Activated CD4-positive, alpha-beta memory T cell treated with anti-CD3 and anti-CD28 coated beads for 36 hours (primary cell): ENCODE measurements at places on chromosomes 5 and 9.

- DNase-seq, result no peak
Measured at GRCh38 chr5:161498531-161498930, 48.0 kb downstream of the GABRB2 start.

GRCh38 chr5:112413611-112414010 lies 5.5 kb downstream of the EPB41L4A start:
- DNase-seq, result no peak

GRCh38 chr9:33139421-33140228 lies 27.5 kb downstream of the B4GALT1 start:
- no peak for DNase-seq

DNA sequence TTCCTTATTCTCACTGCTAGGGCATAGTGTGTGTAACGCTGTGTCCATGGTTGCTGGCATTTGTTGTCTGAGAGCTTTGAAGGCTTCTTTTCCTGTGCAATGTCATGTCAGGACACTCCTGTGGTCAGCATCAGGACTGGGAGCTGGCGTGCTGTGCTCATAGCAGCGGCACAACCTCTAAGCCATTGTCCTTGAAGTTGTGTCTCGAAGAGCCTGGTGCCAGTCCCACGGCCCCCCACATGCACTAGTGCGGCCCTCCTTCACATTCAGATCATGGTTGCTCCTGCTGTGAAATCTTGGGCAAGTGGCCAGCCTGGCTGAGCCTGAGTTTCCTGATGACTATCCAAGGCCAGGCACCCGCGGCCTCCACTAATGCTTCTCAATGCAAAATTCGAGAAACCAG lies 32.4 kb downstream of the PDZD2 start:
- no peak for DNase-seq

DNA sequence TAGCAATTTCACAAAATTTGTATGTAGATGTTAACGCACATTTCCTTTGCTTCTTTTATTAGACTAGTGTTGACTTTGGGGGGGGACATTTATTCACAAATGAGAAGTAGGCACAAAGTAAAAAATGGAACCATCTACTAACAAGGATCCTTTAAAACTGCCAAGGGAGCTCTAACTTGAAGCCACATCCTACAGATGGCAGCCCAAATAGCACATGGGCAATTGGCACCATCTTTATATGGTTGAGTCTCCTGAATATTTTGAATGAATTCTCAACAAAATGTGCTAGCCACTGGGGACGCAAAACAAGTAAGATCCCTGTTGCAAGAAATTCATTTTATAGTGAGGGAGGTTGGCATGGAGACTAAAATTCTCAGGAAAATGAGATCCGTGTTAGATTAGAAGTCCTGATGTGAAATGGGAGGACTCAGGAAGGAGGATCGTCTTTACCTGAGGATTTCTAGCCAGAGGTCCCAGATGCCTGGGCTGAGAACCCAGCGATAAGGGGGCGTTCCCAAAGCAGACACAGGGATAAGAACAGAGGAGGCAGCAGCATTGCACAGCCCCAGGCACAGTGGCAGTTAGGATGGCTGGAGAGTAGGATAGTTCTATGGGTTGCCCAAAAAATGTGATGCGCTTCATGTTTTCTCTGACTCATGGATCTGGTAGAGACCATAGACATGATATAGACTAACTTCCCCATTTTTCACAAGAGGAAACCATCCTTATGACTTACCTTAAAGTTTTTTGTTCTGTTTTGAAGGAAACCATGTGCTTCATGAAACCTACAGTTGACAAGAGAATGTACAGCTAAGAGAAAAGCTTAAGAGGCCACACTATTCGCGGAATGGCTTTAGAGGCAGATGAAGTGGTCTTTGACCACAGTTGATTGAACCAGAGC lies 37.4 kb downstream of the C9orf152 start:
- DNase-seq, result no peak

DNA sequence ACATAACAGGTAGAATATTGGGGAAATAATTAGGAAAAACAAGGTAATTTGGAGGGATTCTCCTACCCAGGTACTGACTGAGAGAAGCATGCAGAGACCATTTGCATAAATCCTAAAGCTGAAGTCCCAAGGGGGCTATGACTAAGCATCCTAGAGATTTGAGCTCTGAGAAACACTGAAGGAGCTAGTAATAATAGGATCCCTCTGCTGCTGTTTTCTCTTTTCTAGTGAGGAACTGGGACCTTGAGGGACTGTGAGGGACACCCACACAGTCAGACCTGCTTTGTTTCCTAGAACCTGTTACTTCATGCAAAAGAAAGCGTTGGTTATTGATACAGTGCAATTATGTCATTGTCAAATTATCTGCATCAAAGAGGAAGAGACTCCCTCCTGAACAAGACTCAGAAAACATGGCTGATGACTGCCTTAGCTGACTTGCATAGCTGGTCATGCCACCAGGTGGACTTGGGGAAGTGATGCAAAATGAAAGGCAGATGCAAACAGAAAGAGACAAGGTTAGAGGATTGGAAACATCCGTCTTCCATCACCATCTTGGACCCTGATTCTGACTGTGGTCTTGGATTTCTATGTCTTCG lies 335.4 kb downstream of the NTRK2 start:
- DNase-seq, result no peak

DNA sequence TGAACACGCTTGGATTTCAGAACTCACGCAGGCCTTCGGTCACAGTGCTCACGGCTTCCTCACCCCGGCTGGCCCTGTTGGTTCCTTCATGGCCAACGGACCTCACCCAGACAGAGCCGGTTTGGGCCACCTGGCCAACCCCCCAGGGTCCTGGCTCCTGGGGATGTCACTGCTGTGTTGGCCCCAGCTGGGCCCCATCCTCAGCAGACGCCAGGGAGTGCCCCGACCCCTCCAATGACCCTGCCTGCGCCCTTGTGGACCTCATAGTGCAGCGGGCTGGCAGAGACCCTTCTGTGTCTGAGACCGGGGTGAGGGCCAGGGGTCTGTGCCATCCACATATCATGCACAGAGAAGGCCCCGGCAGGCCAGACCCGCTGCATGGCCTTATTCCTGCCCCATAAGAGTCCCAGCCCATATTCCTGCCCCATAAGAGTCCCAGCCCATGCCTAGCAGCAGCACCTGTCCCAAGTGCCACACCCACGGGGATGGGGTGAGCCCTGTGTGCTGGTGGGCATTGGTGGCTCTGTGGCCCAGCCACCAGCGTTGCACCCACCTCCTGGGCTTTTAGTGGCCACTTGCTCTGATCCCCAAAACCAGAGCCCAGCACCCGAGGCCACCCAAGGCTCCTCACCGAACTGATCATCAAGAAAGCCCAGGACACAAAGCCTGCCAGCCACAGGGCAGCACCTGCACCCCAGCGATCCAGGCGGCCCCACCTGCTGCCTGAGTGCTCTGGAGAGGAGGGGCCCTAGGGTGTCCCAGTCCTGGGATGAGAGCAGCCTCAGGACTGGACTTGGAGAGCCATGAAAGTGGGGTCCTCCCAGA lies 1.3 kb upstream of the LPCAT1 start:
- DNase-seq, result no peak

GRCh38 chr5:886036-886435 lies 6.6 kb downstream of the BRD9 start:
- DNase-seq, result no peak
